ENCODE measurements at places on chromosomes 7 and 10.
A peak's percentile ranks its signal among the peaks of the same experiment; 100 is the strongest.

DNA sequence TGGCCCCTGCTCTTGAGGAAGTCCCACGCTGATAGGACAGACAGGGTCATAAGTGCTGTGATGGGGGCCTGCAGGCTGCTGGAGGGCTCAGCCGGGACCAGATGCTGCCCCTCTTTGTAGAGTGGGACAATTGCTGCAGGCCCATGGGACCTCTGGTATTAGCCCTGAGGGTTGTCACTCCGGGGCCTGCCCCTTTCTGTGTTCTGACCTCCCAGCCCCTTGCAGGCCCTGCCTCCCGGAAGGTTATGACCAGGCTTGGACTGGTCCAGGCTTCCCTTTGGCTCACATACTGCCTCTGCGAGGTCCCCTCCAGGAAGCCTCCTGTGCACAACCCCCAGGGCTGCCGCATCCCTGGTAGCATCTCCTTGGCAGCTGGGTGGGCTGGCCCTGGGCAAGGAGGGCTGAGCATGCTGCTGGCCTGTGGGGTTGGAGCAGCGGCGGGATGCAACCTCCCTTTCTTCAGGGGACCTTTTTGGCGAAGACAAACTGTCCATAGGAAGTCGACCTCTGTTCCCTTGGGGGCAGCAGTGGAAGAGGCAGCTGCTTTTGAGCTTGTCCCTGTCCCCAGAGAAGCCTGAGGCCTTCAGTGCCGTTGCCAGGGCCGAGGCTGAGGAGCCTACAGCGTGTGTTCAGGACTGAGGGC is 8.8 kb downstream of the LIMK1 start:
- no peak for DNase-seq

GRCh38 chr10:63829020-63829419 is 307.8 kb downstream of the REEP3 start:
- DNase-seq, result no peak

DNA sequence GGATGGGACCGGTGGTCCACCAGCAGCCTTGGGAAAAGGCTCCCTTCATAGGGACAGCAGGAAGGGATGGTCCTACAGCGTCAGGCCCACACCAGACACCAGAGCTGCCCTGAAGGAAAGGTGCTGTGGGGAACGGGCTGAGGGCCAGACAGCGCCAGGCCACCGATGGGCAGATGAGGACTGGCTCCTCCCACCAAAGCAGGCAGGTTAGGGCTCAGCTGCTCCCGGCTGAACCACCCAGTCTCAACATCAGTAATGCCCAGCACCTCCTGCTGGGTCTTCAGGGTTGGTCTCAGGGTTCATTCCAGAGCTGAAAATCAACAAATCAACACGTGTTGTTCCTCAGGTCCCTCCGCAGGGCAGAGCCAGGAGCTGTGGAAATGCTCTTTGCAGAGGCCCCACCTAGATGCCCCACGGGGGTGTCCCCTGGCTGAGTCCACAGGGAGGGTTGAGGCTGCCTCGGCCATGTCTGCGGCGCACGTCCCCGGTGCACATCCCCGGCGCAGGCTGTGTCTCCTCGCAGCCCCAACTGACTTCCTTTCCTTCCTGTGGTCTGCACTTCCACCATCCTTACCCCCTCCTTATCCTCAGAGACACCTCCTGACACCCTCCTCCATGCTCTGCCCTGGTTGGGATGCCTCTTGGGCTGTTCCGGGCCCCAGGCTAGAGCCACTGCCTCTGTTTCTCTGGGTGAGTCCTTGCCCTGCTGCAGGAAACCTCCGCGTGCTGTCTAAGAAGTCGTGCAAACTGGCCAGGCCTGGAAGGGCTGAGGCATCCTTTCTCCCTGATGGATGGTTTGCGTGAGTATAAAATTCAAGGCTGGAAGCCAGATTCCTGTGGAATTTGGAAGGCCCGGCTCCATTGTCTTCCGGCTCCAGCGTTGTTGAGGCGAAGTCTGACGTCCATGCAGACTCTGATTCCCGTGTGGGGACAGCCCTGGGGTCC is 32.8 kb upstream of the CFAP46 start:
- DNase-seq, result no peak

DNA sequence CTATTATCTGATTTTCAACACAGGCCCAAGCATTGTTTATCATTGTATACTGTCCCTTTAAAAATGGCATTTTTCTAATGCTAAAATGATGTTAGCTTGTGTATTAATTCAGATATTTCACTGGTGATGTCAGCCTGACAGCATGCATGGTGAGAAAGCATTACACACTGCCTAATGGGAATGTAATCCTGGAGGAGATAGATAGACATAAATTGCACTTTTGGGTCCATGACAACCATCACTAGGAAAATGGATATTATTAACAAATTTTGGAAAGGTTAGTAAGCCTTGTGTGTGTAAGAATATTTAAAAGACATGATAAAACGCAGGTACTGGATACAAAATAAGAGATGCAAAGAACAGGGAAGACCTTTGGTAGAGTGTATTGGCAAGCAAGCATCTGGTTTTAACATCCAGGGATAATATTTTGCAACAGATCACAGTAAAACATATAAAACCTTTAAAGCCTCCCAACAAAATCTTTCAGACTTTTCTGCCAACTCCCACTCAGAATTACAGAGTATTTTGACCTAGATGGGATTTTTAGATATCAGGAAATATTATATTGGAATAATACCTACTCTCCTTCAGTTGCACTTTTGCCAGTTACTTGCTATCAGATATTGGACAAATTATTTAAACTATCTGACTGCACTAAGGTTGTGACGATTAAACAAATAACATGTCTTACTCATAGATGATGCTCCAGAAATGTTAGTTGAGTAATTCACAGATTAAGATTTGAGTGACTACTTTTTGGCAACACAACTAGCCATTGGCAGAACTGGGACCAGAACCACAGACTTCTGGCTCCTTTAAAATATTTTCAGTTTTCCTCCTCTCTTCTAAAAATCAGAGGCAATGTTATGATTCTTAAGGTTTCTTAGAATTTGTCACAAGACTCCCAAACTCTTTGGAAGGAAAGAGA is 291.6 kb upstream of the SEMA3C start:
- no peak for DNase-seq

DNA sequence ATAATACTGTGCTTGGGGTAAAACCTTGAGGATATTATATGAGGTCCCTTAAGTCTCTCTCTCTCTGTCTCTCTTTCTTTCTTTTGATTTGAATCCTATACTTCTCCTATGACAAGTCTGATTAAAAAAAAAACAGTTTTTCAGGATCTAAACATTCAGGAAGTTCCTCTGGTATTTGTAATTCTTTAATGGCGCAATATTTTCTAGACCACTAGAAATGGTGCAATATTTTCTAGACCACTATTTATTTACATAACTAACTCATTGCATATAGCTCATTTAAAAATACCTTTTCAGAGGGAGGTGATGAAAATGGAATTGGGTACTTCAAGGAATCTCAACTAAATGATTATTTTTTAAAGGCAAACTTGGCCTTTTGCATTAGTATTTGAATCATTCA is 1235.3 kb downstream of the GATA3 start:
- DNase-seq, result no peak

GRCh38 chr10:100100651-100101184 is 19.0 kb upstream of the CPN1 start:
- no peak for DNase-seq

GRCh38 chr7:150626696-150627095 is 5.5 kb downstream of the GIMAP6 start:
- DNase-seq, result no peak

GRCh38 chr10:104456802-104457542 is 103.3 kb downstream of the CFAP58 start:
- no peak for DNase-seq

- no peak for DNase-seq
Observed at GRCh38 chr10:86522510-86522855, 891 bp upstream of the WAPL start.

GRCh38 chr7:108270385-108271015 is 140.3 kb upstream of the LAMB4 start:
- no peak for DNase-seq

- DNase-seq, result no peak
Observed at GRCh38 chr7:78326876-78327275, 528.3 kb downstream of the PHTF2 start.

DNA sequence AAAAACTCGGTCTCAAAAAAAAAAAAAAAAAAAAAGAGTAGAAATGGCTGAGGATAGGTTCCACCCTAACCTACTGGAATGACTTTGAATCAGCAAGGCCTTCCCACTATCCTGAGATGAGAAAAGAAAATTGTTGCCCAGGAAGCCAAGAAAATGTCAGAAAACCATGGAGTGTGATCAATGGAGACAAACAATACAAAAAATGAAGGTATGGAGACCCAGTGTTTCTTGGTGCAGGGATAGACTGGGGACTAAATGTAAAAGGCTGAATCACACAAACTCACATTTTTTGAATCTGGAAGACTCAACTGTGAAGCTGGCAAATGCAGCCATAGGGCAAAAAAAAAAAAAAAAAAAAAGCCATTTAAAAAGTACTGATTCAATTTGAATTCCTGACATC is 364.3 kb upstream of the ANKRD30A start:
- DNase-seq, result no peak

- DNase-seq, result no peak
Observed at GRCh38 chr7:51428217-51428887, 111.7 kb upstream of the COBL start.

DNA sequence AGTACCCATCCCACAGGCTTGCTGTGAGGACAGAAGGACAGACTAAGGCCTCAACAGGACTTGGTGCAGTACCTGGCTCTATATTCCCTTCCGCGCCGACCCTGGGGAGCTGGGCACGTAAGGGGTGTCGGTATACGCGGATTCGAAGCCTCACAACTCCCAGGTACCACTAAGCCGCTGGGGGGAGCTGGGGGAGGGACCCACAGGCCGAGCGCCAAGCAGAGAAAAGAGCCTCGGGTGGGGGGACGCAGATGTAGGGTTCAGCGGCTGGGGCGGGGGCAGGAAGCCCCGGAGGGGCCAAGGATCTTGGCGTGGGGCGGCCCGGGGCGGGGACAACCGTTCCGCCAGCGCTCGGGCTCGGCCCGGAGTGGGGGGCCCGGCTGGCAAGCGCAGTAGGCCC is 126.4 kb upstream of the ZNF746 start:
- peak; percentile 26 for DNase-seq

- DNase-seq, result no peak
Observed at GRCh38 chr7:122412883-122413282, 108.3 kb upstream of the FEZF1 start.
